Activated CD4-positive, alpha-beta T cell treated with anti-CD3 and anti-CD28 coated beads, Interleukin-2, amount 10 ng/mL, durations not matched to agents 24 days and 14 days (primary cell): ENCODE measurements at places on chromosomes 2 and 18. TPM values are rescaled to one million over a fixed set of nuclear protein-coding genes. Genes with fewer than 3 reads are reported as not detected.

The RAD51AP2 gene
- not detected in 2 replicates for total RNA-seq

The KRTCAP3 gene
- 4.6 and 5.2 TPM in 2 replicates for total RNA-seq

The EPHA4 gene
- 0.31 and 0.63 TPM in 2 replicates for total RNA-seq

The ANKRD44 gene
- total RNA-seq: 130 and 147 TPM in 2 replicates

The VSNL1 gene
- not detected in 2 replicates for total RNA-seq

The ERBB4 gene
- total RNA-seq: not detected in 2 replicates

The HAAO gene
- total RNA-seq: 0.26 and 0.73 TPM in 2 replicates

The DUSP2 gene
- total RNA-seq: 436 and 445 TPM in 2 replicates

The SLC30A3 gene
- 1.4 and 2.2 TPM in 2 replicates for total RNA-seq

The MERTK gene
- 0.57 and 0.63 TPM in 2 replicates for total RNA-seq

DNA sequence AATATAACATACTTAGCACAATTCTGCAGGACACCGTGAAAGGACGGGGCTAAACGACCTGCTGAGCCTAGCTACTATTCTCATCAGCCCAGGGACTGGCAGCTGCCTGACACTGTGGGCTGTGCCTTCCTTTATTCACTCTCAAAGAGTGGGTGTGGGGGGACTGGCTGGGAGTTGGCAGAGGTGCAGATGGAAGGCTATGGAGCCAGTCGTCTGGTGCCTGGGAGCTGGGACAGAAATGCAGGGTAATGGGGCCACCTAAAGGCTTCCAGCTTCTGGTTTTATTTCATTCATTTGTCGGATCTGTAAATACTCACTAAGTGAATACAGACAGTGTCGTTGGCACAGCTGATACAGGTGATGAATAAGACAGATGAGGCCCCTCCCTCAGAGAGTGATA, 56.0 kb upstream of the NFU1 start:
- no peak overlapping the region for H3K4me3 ChIP-seq
- H3K27me3 ChIP-seq: no peaks in the 10 kb centered on the region
- DNase-seq: no peak
- no peak overlapping the region for H3K27ac ChIP-seq
- peaks cover 36% of the 10 kb centered on the region for H3K4me1 ChIP-seq

DNA sequence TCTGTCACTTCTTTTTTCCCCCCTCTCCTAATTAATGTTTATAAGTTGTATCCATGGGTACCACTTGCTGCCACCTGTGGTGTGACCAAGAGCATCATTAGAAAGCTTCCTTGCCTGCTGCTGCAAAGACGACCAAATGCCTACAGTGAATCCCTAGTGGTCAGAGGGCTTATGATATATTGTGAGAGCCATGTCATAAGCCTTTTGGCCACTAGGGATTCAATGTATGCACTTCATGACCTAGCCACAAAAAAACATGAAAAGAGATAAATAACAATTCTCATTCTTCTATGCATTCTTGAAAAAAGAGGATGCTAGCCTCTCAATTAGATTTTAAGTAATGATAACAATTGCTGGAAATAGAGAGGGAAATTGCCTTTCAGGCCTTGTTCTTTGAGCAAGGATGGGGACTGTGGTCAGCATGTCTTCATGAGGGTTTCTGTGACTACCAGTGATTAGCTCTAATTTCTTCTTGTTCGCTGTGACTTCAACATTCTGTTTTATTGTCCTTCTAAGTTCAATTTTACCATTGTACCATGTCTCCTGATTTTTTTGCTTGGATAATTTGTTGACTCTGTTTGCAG, 435.3 kb downstream of the TGIF1 start:
- no peaks in the 10 kb centered on the region for H3K4me1 ChIP-seq
- H3K27ac ChIP-seq: no peak overlapping the region
- no peaks in the 10 kb centered on the region for H3K36me3 ChIP-seq
- no peak overlapping the region for H3K4me3 ChIP-seq

DNA sequence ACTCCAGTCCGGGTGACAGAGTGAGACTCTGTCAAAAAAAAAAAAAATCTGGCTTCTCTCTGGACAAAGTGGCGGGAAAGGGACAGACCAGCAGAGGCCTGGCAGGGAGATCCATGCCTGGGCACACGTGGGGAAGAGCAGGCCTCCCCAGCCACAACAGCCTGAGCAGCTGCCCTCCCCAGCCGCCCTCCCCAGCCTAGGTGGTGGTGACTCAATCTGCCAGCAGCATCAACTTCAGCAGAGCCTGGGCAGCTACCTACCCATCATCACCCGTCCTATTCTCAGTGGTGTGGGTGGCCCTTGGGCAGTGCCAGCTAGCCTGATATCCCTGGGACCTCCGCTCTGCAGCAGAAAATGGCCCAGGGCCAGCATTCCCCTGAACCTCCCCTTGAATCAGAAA, 612.4 kb downstream of the FBXO15 start:
- H3K4me3 ChIP-seq: no peak overlapping the region
- H3K27ac ChIP-seq: no peak overlapping the region

GRCh38 chr18:38801640-38802039, 1236.0 kb upstream of the CELF4 start:
- H3K4me1 ChIP-seq: no peaks in the 10 kb centered on the region
- H3K4me3 ChIP-seq: no peak overlapping the region
- DNase-seq: no peak
- H3K27ac ChIP-seq: no peak overlapping the region
- no peaks in the 10 kb centered on the region for H3K27me3 ChIP-seq

DNA sequence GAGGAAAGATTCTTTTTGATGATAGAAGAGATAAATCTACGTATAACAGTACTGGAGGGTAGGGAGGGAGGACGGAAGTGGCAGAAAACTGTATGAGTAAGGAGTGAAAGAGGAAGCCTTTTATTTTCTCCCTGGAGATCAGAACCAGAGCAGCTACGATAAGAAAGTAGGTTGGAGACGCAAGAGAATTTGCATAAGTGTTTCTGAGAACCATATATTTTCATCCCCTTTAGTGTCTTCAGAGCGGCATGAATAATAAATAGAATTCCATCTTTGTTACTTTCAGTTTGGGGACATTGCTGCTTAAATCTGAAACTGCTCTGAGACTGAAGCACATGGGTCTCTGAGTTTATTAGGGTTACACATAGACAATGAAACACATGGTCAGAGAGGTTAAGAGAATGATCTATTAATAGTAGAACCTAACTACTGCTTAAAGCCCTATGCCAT, 230.2 kb upstream of the TNP1 start:
- H3K36me3 ChIP-seq: no peaks in the 10 kb centered on the region
- H3K27me3 ChIP-seq: no peaks in the 10 kb centered on the region
- peaks cover 43% of the 10 kb centered on the region for H3K4me1 ChIP-seq
- DNase-seq: peak; percentile 67
- peak overlapping the region; percentile 54 for H3K4me3 ChIP-seq
- peak overlapping the region; percentile 74 for H3K27ac ChIP-seq

DNA sequence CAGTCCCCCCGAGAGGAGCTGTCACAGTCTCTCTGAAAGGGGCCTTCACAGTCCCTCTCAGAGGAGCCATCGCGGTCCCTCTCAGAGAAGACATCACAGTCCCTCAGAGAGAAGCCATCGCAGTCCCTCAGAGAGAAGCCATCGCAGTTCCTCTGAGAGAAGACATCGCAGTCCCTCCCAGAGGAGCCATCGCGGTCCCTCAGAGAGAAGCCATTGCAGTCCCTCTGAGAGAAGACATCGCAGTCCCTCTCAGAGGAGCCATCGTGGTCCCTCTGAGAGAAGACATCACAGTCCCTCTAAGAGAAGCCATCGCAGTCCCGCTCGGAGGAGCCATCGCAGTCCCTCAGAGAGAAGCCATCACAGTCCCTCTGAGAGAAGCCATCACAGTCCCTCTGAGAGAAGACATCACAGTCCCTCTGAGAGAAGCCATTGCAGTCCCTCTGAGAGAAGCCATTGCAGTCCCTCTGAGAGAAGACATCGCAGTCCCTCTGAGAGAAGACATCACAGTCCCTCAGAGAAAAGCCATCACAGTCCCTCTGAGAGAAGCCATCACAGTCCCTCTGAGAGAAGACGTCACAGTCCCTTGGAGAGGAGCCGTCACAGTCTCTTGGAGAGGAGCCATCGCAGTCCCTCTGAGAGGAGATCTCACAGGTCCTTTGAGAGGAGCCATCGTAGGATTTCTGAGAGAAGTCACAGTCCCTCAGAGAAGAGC, 1.3 kb upstream of the ZNF512 start:
- H3K4me1 ChIP-seq: peaks cover 34% of the 10 kb centered on the region
- peak overlapping the region; percentile 55 for H3K27ac ChIP-seq
- peaks cover 22% of the 10 kb centered on the region for H3K36me3 ChIP-seq
- DNase-seq: peak; percentile 68
- H3K27me3 ChIP-seq: peaks cover 9% of the 10 kb centered on the region

GRCh38 chr2:33589444-33589843, 9.7 kb downstream of the FAM98A start:
- H3K4me1 ChIP-seq: peaks cover 11% of the 10 kb centered on the region
- H3K4me3 ChIP-seq: no peak overlapping the region
- peaks cover 52% of the 10 kb centered on the region for H3K36me3 ChIP-seq
- peak; percentile 19 for DNase-seq
- H3K27me3 ChIP-seq: no peaks in the 10 kb centered on the region

- DNase-seq: no peak
- H3K27me3 ChIP-seq: no peaks in the 10 kb centered on the region
These were observed 71.2 kb downstream of the HPCAL1 start for GRCh38 chr2:10373931-10374330.

- H3K36me3 ChIP-seq: no peaks in the 10 kb centered on the region
- H3K27me3 ChIP-seq: peaks cover 7% of the 10 kb centered on the region
- H3K4me1 ChIP-seq: no peaks in the 10 kb centered on the region
- H3K27ac ChIP-seq: no peak overlapping the region
These were observed 140.8 kb upstream of the ZEB2 start for GRCh38 chr2:144660518-144661316.

DNA sequence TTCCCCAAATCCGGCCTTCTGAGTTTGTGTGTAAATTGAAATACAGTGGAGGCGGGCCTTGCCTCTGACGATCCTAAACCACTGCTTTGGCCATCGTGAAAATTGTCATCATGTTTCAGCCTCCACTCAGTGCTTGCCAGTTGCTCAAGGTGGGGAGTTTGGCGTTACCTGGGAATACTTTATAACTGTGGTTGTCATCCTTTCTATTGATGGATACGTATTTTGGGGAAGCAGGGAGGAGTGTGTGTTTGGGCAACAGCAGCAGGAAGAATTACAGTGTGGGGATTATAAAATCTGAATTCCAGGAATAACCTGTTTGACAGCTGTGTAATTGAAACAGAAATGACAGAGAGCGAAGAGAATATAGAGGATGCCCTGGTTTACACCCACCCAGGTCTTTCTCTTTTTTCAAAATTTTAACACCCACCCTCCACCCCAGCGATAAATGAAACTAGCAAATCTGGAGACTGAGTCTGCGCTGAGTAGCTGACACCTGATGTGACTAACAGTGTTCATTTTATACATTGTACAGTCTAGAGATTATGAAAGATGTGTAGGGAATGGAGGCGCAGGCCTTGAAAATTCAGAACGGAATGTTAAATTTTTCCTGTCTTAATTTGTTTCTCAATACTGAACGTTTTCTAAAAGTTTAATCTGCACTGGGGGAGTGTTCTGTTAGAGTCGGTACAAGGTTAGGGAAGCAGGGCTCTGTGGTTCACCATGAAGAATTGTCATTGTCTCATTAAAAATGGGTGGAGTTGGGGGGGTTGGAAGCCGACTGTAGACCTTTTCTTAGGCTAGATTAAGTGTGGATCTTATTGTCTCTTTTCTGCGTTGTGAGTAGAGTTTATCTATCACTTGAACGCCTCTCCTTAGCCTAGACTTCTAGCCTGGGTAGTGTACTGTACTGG, 1.6 kb downstream of the MAP4K4 start:
- peak; percentile 75 for DNase-seq
- peaks cover 20% of the 10 kb centered on the region for H3K36me3 ChIP-seq
- no peaks in the 10 kb centered on the region for H3K27me3 ChIP-seq
- H3K4me1 ChIP-seq: peaks cover 30% of the 10 kb centered on the region
- H3K4me3 ChIP-seq: no peak overlapping the region

GRCh38 chr2:154537024-154537423, 161.5 kb upstream of the KCNJ3 start:
- H3K4me1 ChIP-seq: no peaks in the 10 kb centered on the region
- H3K27ac ChIP-seq: no peak overlapping the region
- H3K4me3 ChIP-seq: no peak overlapping the region
- no peaks in the 10 kb centered on the region for H3K27me3 ChIP-seq
- no peak for DNase-seq

DNA sequence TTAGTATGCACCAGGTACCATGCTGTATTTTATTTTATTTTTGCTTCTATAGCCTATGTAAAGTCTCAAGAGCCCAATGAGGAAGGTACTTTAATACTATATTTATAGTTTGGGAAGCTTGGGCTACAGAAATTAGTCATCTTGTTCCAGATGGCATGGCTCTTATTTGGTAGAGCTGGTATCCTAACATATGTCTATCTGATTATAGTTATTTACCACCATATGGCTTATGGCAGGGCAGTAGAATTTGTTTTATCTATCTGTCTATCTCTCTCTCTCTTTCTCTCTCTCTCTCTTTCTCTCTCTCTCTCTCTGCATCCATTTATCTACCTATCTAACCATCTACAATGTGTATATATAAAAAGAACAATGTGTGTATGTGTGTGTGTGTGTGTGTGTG, 1293.7 kb upstream of the SLC39A10 start:
- H3K36me3 ChIP-seq: no peaks in the 10 kb centered on the region
- no peak for DNase-seq
- H3K27me3 ChIP-seq: no peaks in the 10 kb centered on the region
- H3K27ac ChIP-seq: no peak overlapping the region
- no peaks in the 10 kb centered on the region for H3K4me1 ChIP-seq
- H3K4me3 ChIP-seq: no peak overlapping the region

DNA sequence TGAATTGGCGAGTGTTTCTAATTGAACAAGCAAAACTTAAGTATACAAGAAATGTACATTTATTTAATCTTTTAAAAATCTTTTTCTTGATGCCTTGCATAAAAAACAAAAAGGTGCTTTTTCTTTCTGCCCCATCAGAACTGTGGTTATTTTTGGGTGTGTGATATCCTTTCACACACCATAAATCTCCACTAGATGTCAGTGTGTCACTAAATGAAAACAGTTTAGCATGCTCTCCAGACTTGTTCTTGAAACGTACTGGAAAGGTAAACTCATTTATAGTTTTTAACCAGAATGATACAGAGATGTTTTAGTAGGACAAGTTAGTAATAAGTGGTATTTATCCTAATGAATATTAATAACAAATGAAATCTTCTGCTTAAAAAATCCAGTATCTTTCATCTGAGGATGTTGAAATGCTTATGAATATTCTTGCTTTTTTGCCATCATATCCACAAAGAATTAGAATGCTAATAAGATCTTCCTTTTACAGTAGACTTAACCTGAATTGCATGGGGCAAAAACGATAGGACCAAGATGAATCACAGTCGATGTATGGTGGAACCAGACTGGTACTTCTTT, 96.8 kb downstream of the UBE2E3 start:
- peaks cover 2% of the 10 kb centered on the region for H3K4me1 ChIP-seq
- no peak overlapping the region for H3K27ac ChIP-seq
- H3K27me3 ChIP-seq: no peaks in the 10 kb centered on the region
- peak; percentile 84 for DNase-seq

DNA sequence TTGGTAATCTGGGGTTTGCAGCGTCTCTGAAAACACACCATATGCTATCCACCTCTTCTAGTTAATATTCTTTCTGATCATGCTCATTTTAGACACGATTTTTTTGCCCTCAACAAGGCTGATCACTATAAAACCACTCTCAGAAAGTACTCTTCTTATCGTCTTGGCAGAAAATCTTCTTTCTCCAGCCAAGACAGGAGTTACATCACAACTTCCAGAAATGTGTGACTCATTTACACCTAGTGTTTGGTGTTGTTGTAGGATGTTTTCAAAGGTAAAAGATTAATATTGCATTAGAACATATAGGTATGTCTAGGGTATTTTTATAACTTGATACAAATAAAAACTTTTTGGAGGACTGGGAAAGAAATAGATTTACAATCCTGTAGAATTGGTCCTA, 138.5 kb upstream of the NETO1 start:
- H3K4me3 ChIP-seq: no peak overlapping the region
- no peak for DNase-seq
- H3K27ac ChIP-seq: no peak overlapping the region
- H3K27me3 ChIP-seq: no peaks in the 10 kb centered on the region
- no peaks in the 10 kb centered on the region for H3K36me3 ChIP-seq
- no peaks in the 10 kb centered on the region for H3K4me1 ChIP-seq
